ENCODE measurements at places on chromosomes 4 and X.
A peak's percentile ranks its signal among the peaks of the same experiment; 100 is the strongest.

DNA sequence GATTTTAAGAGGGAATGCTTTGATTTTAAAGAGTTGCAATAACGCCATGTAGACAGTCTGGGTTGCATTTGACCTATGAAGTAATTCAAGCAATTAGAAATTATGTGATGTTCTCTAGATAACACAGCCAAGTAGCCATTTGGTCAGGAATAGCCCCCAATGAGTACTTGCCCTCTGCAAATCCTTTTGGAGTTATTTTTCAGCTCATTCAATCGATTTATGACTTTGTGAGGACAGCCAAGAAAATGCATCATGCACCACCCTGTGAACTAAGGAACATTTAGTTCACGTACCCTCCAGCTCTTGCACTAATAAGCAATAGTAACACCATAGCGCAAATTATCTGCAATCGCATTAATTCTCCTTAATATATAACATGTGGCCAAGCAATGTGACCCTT lies 552.6 kb upstream of the INTU start:
- no peak for DNase-seq

DNA sequence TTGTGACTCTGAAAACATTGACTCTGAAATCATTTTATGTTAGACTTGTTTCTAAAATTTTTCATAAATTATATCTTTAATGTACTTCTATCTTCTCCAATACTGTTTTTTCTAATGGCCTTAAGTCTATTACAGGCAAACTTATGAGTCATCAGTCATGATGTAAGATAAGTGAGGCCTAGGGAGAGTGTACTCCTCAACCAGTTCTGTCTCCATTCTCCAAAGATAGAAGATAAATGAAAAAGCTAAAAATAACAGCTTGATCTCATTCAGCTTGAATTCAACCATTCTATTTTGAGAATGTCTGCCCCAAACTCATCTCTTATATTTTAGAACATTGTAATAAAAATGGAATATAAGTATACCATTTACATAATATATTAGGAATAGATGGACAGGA lies 34.5 kb downstream of the STBD1 start:
- DNase-seq: peak; percentile 54

GRCh38 chr4:101420661-101421060 lies 73.3 kb upstream of the PPP3CA start:
- no peak for DNase-seq

GRCh38 chrX:70264784-70265183 lies 3.4 kb upstream of the ARR3 start:
- DNase-seq: no peak

DNA sequence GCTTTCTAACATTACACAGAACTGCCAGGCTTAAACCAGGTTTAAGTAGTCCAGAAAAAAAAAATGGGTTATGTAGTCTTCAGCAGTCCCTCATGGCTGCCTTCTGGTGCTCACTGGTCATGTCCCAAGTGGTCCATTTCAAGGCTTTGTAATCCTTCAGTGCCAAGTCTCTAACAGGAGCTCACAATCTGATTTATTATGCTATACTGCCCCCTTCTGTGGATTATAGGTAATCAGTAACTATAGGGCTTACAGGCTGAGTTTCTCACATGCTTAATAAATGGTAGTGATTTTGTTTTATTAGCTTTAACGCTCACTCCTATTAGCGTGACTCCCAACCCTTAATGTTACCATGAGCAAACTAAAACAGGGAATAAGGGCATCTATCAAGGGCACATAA lies 92.5 kb upstream of the EDA2R start:
- DNase-seq: peak; percentile 17

DNA sequence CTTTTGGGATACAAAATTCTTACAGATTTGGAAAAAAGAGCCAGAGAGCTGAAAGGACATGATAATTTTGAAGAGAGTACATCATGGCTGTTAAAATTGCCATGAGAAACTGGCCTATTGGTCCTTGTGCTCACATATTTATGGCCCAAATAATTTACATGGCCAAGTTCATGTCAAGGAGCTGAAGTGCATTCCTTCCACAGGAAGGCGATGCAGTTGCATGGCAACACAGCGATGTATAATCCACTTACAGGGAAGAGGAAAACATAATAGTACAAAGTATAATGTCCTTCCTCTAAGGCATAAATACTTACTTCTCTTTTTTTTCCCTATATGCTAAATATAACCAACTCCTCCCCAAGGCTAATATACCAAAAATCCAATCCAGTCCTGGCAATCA lies 914.5 kb upstream of the AGA start:
- DNase-seq: no peak

- peak; percentile 51 for DNase-seq
Measured at GRCh38 chrX:129759576-129760061, 20.1 kb upstream of the SASH3 start.

DNA sequence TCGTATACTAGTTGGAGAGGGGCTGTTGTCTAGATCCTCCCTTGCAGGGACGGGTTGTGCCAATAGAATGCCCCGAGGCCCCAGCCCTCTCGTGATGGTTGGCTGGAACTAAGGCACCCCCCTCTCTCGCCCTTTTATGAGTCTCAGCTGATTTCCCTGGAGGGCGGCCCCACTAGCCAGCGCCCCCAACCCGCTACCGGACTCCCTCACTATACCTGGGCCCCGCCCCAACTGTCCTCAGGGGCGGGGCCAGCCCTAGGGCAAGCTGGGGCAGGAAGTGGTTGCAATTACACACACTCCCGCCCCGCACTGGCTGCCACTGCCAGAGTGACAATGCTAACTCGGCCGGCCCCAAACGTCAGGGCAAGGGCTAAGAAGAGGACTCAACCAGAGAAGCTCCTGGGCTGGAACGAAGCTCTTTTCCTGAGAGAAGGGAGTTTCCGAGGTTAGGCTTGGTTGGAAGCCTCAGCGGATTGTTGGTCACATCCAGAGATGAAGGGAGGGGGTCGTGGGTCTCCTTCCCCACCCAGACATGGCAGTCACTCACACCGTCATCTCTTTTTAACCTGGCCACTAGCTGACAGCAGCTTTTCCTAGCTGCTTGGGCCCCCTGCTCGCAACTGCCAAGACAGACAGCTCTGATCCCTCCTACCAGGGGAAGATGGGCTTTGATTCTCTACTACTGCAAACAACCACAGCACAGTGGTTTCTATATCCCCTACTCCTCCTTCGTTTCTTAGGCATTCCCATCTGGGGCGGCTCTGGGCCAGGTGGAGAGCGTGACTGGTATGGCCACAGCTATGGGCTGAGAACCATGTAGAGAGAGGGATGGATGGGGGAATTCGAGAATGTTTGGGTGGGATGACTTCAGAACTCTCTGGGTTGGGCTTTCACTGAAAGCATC lies 21.0 kb upstream of the BCORL1 start:
- peak; percentile 53 for DNase-seq

All from AG20443 (cell line).